NCI-H1436 (cell line): ENCODE measurements at places on chromosomes 2 and 18.

- no peak for DNase-seq
Measured at GRCh38 chr2:2810504-2810903, 479.4 kb upstream of the MYT1L start.

DNA sequence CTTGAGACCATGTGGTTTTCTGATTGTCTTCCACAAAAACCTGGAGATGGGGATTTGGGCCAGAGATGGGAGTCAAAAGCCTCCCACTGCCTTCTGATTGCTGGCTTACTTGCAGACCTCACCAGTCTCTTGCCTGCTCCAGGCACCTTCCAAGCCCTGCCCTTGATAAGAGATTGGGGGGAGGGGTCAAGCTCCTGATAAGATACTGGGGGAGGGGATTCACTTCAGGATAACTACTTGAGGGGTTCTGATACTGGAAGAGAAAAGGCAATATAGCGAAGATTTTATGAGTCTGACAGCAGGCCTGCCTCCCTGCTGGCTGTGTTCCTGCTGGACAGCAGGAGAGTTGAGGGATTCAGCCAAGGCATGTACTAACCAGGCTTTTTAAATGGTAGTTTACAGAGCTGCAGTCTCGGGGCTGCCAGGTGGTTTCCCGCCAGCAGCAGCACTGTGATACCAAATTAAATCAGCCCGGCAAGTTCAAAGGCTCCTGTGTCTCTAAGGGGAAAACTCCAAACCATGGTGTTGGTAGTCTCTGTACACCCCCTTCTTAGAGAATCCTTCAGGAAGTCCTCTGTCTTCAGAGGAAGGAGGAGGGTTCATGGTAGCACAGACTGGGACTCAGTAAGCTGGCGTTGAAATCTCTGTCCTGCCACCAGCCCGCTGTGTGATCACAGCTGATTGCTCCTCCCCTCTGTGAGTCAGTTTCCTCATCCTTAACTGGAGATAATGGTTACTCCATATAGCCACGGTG is 58.3 kb downstream of the FBXO36 start:
- no peak for DNase-seq

GRCh38 chr2:128405467-128405900 is 86.8 kb upstream of the HS6ST1 start:
- DNase-seq = no peak

- DNase-seq = no peak
Measured at GRCh38 chr2:184312970-184313369, 285.4 kb upstream of the ZNF804A start.

GRCh38 chr2:196165016-196165415 is 6.4 kb downstream of the STK17B start:
- DNase-seq = no peak

DNA sequence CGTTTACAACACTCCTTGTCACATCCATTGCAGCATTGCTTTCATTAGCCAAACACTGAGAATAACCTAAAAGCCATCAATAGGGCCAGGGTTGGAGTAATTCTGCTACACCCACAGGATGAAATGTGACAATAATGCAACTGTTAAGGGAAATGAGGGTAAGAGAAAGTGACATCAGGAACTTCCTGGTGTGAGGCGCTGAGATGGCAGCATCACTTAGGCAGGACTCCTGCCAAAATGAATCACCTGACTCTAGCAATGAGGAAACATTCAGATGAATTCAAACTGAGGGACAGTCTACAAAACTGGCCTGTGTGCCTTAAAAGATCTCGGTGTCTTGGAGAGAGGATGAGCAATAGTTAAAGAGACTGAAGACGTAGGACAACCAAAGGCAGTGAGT is 115.6 kb upstream of the AGAP1 start:
- DNase-seq = no peak

DNA sequence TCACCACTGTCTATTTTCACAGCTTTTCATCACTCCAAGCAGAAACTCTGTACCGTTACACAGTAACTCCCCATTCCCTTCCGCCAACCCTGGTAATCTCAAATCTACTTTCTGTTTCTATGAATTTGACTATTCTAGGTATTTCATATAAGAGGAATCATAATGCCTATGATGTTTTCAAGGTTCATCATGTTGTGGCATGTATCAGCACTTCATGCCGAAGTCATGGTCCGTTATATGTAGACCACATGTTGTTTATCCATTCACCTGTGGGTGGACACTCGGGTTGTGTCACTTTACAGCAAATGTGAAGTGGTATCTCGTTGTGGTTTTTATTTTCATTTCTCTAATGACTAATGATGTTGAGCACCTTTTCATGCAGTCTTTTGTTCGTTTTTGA is 21.6 kb downstream of the CPSF3 start:
- DNase-seq = no peak

- DNase-seq = no peak
Measured at GRCh38 chr2:190972213-190972612, 41.8 kb downstream of the STAT1 start.

DNA sequence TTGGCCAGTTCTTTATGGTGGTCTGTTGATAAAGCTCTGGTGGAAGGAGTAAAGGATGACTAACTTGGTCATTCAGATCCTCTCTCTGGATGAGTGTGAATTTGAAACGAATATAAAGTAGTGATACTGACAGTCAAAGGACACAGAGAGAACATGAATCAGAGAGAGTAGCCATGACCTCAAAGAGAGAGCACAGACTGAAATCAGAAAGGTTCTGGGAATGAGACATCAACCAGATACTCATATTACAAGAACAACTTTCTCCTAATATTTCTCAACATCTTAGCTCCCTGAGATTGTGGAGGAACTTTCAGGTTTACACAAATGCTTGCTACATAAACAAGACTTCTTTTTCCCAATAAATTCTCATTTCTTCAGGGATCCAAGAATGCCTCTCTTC is 849.1 kb upstream of the CHAC2 start:
- no peak for DNase-seq

GRCh38 chr2:95043300-95044093 is 18.0 kb downstream of the MAL start:
- no peak for DNase-seq

GRCh38 chr18:53785811-53786210 is 438.7 kb downstream of the MBD2 start:
- DNase-seq = no peak

DNA sequence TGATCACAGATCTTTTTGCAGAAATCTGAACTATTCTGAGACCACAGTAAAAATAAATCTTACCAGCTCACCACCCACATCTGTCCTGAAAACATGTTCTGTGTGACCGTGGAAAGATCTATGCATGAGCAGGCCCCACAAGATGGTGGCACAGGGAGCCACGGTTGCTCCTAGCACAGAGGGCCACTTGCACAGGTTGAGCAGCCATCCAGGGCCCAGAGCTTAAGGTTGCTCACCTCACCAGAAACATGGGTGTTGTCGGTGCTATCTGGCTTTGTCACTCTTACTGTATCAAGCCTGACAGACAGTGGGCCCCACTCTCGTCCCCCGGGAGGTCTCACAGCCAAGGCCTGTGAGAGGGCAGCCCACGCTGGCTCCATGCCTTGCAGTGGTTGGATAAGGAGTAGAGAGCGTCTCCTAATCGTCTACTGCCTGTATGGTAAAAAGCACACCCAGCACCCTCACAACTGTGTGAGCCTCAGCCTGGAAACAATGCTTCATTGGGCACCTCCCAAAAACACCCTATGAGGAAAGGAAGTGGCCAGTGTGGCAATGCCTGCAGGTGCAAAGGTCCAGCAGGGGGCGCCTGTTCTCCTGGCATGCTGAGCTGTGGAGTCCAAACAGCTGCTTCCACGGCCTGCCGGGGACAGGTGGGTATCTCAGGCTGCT is 19.6 kb downstream of the TUBB6 start:
- peak; percentile 15 for DNase-seq

DNA sequence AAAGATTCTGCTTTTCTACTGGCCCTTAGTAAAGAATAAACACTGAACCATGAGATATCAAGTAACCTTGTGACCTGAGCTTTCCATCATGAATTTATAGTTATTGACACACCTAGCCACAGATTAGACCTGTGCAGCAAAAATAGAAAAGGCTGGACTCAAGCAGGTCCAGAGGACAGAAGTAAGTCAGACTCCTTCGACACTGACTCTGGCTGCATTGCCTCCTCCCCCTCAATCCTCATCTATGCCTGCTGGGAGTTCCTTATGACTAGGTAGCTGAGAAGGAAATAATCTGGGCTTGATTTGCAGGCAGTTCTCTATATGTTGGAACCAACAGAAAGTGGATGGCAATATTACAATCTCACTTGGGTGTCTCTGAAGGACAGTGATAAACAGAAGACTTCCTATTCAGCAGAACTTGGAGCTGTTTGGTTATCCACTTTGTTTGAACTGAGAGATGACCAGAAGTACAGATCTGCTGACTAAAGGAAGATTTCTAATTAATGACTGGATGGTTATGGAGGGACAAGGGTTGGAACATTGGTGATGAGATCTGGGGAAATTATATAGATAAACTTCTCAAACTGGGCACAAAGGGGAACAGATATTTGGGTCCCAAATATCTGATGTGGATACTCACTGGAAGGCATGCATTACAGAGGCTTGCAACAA is 39.4 kb downstream of the ARID5A start:
- DNase-seq = no peak

GRCh38 chr2:182980652-182981051 is 57.6 kb downstream of the NCKAP1 start:
- DNase-seq = no peak

GRCh38 chr2:145315053-145315452 is 795.1 kb upstream of the ZEB2 start:
- DNase-seq = no peak

GRCh38 chr18:39825485-39826150 is 2129.4 kb upstream of the PIK3C3 start:
- peak; percentile 70 for DNase-seq

- no peak for DNase-seq
Measured at GRCh38 chr2:217966423-217967070, 36.2 kb downstream of the TNS1 start.

GRCh38 chr2:107809835-107810234 is 16.9 kb upstream of the RGPD4 start:
- DNase-seq = peak; percentile 55

GRCh38 chr2:128813352-128814034 is 494.8 kb upstream of the HS6ST1 start:
- no peak for DNase-seq

GRCh38 chr18:44079606-44080005 is 601.1 kb upstream of the SETBP1 start:
- no peak for DNase-seq

- no peak for DNase-seq
Measured at GRCh38 chr18:32810314-32810713, 37.5 kb upstream of the KLHL14 start.

- DNase-seq = no peak
Measured at GRCh38 chr2:59586176-59586575, 967.3 kb downstream of the BCL11A start.

DNA sequence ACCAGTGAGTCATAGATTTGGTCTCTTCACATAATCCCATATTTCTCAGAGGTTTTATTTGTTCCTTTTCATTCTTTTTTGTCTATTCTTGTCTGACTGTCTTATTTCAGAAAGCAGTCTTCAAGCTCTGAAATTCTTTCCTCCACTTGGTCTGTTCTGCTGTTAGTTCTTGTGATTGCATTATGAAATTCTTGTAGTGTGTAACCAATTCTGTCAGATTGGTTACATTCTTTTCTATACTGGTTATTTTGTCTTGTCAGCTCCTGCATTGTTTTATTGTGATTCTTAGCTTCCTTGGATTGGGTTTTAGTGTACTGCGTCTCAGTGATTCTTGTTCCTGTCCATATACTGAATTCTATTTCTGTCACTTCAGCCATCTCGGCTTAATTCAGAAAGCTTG is 18.6 kb downstream of the EHBP1 start:
- DNase-seq = no peak

DNA sequence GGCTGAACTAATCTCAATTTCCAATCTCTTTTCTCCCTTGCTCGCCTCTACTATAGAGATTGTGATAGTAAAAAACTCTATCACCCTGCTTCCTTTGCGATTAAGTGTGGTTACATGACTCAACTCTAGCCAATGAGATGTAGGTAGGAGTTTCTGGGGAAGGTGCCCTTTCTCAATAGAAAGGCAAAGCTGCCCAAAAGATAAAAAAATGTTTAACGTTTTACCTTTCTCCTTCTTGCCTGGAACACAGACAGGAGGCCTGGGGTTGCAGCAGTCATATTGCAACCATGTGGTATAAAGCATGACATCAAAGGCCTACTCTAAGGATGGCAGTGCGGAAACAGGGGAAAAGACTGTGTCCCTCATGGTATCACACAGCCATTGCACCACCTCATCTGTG is 31.5 kb downstream of the TMEM37 start:
- DNase-seq = no peak

GRCh38 chr2:221447310-221447709 is 124.8 kb downstream of the EPHA4 start:
- no peak for DNase-seq

DNA sequence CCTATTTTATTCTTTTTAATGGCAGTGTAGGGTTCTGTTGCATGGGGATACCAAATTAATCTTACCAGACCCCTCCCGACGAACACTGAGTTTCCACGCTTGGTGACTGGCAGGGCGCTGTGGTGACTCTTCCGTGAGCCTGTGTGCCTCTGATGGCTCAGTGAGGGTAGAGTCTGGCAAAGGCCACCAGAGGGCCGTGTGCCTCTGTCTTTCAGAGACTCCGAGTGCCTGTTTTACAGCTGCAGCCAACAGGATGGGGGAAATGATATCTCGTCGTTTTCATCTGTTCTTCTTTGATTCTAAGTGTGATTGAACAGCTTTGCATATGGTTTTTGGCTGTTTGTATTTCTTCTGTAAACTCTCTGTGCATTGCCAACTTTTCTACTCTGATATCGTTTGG is 99.8 kb downstream of the ZNF236 start:
- no peak for DNase-seq

DNA sequence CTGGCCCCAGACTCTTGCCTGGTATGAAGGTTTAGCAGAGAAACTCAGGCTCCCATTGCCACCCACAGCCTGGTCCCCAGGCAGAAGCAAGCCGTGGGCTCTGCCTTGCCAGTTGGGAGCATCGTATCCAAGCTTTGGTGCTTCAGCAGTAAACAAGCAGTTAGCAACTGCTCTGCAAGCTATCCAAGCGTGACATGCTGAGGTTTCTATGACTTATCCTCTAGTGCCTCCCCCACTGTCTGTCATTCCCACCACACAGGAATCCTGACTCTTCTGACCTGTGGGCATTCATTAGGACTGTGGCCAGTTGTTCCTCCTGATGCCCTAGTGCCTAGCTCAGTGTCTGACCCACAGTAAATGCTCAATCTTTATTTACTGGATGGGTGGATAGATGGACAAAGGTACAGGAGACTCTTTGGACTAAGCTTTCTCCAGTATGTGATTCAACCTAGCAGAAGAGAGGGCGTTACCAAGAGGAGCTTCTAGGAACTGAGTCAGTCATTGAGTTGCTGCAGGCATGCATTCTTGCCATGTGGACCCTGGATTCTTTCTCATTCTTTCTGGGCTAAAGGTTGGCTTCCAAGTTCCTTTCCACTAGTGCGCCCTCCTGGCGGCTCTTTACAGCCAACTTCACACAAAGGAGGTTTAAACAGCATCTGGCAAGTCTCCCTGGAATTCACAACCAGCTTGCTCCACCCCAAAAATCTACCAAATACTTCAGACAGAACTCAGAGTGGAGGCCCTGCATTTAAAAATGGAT is 40.6 kb upstream of the MRPL19 start:
- no peak for DNase-seq
